ENCODE measurements at places on chromosomes 3 and 15.

- no peak for DNase-seq
Measured at GRCh38 chr15:88693191-88693590, 54.4 kb downstream of the ISG20 start.

- DNase-seq, result no peak
Measured at GRCh38 chr3:156675830-156676767, 1.7 kb downstream of the TIPARP start.

DNA sequence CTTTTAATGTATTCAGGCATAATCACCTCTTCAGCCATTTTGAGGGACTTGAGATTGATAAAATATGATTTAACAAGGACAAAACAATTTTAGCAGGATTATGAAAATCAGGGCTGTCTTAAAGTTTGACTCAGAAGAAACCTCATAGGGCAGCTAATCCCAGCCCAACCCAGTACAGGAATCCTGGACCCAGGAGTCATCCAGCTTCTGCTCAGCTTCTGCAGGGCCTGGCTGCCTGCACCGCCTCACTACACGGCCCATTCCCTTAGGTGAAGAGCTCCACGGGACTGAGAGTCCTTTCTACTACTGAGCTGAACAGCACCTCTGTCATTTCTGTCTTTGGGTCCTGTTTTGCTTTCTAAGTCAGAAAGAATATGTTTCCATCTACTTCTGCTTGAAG, 37.5 kb downstream of the ARHGAP31 start:
- no peak for DNase-seq

DNA sequence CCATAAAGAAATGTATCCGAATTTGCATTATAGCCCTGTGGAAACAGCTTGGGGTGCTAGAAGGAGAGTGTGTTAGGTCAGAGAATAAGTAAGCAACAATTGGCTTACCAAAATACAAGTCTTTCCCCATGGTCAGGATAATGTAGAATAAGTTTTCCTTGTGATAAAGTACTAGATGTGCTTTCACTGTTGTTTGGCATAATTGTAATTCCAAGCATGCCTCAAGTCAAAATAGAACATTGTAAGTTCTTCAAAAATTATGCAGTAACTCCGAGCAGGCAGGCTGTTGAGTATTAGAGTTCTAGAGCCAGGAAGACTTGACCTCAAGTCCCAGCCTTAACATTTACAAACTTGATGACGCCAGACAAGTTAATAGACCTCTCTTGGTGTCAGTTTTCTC, 242.0 kb downstream of the TUSC7 start:
- no peak for DNase-seq

- DNase-seq, result no peak
Measured at GRCh38 chr15:96860741-96861140, 530.2 kb downstream of the NR2F2 start.
